ENCODE measurements at places on chromosomes 1 and 21.

DNA sequence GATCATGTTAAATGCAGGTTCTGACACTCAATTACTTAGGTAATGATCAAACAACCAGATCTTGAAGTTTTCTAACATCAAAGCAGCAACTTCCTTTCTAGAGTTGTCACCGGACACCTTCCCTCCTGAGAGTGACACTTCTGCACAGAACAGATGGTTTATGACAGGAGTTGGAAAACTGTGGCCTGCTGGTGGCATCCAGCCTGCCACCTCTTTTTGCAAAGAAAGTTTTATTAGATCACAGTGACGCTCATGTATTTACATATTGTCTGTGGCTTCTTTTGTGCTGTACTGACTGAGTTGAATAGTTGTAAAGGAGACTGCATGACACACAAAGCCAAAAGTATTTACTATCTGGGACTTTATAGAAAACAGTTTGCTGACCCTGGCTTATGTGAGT, 28.3 kb downstream of the DDR2 start:
- no peak for DNase-seq

DNA sequence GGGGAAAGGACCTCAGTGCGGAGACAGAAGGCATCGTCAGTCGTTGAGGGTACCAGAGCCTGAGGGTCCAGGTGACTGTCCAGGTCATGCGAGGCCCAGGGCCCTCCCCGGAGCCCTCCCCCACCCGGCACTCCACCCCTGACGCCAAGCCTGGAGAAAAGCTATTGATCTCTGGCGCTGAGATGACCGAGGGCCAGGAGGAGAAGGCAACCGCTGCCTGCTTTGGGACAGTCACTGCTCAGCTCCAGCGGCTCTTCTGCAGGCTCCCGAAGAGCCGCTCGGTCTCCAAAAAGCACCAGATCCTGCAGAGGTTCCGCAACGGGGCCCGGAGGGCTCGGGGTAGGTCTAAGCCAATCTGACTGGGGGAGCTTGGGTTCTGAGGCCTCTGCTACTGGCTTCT, 10.9 kb downstream of the RASSF5 start:
- DNase-seq, result no peak

GRCh38 chr21:35063428-35064172, 14.5 kb upstream of the RUNX1 start:
- no peak for DNase-seq

- DNase-seq, result no peak
Measured at GRCh38 chr21:35316933-35317332, 267.8 kb upstream of the RUNX1 start.

- no peak for DNase-seq
Measured at GRCh38 chr1:151960780-151961513, 32.7 kb downstream of the S100A10 start.

DNA sequence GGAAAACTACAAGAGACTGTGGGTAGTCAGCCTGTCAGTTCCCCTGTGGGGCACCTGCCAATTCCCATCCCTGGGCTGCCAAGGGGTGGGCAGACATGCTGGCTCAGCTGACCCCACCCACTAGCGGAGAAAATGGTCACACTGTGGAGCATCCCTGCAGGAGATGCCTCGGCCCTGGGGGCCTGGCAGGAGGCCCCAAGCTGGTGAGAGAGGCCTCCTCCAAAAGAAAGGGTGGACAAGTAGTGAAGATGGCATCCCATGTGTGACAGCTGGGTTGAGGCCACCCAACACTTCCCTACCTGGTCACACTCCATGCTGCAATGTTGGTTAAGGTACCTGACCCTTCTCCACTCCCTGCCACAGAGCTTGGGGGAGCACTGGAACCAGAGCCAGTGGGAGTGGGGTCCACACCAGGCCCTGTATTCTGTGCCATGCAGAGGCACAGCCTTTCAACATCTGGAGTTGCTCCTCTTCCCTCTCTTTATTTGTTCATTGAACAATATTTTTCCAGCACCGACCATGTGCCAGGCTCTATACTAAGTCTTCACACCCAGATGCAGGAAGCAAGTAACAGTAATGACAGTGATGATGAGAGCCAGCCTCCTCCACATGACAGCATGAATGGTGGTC, 59.5 kb downstream of the KLHDC7A start:
- no peak for DNase-seq
